ENCODE measurements at places on chromosomes 4 and X.

GRCh38 chr4:22473268-22473667 lies 42.6 kb downstream of the ADGRA3 start:
- no peak for DNase-seq

GRCh38 chr4:37365888-37366287 lies 121.3 kb downstream of the NWD2 start:
- no peak for DNase-seq

DNA sequence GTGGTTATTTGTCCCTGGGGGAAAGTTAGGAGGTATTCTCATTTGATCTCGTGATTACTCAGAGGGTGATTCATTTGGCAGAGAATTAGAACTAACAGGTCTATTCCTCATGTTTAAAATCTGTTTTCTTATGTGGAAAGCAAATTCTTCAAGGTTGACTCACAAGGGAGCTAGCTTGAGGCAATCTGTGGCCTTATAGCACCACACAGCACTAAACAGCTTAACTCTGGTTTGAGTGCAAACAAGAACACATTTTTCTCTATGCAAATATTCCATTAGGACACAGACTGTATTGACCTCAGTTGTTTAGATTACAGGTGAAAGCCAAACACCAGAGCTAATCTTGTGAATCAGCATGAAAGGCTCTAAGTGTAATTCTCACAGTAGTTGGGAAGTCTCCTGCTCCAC lies 694.4 kb upstream of the POU3F4 start:
- DNase-seq, result no peak

DNA sequence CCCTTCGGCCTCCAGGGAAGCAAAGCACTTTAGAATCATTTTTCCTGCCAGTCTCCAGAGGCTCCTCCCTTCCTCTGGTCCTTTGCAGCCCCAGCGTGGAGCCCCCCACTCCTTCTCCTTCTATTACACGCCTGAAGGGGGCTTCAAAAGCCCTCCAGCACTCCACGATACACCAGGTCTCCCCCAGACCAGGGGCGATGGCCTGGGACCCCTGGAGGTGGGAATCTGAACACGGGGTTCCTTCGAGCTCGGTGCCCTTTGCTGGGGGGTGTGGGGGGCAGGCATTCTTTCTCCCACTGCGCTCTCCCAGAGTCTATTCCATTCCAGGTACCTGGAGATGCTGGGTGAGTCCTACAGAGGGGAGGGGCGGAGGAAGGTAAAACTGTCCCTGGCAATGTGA lies 97.6 kb downstream of the HMX1 start:
- DNase-seq, result no peak

DNA sequence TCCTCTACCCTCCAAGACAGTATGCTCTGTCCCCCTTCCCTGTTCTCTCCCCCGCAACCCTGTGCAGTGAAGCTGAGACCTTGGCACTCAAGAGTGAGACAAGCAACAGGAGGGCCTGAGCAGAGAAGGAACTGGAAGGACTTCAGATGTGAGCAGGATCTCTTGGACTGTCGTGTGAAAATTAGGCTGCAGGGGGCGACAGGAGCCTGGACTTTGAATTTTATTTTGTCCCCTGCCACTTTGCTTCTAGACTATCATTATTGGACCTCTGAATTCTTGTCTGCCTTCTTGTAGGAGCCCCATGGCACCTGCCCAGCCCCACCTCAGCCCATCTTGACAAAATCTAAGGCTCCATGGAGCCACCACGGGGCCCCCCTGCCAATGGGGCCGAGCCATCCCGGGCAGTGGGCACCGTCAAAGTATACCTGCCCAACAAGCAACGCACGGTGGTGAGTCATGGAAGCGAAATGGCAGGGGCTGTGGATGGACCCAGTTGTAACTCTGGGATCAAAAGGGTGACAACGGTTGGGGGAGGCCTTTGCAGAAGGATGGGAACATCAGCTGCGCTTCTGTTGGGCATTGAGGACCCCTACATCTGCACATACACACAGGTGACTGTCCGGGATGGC lies 1.7 kb downstream of the ARAF start:
- no peak for DNase-seq

DNA sequence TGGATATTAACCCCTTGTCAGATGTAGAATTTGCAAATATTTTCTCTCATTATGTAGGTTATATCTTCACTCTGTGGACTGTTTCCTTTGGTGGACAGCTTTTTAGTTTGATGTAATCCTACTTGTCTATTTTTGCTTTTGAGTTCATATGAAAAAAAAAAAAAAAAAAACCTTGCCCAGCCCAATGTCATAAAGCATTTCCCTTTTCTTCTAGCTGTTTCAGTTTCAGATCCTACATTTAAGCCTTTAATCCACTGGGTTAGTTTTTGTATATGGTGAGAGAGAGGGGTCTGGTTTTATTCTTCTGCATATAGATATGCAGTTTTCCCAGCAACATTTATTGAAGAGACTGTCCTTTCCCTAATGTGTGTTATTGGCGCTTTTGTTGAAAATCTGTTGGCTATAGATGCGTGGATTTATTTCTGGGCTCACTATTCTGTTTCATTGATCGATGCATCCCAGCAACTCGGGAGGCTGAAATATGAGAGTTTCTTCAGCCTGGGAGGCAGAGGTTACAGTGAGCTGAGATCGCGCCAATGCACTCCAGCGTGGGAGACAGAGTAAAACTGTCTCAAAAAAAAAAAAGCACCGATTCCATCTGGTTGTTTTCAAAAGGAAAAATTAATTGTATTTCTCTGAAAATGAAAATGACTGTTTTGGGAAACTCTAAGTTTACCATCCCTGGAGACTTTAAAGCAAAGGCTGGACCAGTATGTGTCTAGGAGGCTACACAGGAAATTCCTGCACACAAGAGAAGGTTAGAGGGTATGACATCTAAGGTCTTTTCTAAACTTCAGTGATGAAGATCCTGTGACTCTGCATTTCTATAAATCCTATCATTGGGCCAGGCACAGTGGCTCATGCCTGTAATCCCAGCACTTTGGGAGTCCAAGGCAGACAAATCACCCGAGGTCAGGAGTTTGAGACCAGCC lies 35.6 kb downstream of the STEEP1 start:
- no peak for DNase-seq

GRCh38 chr4:107519053-107519452 lies 201.0 kb downstream of the PAPSS1 start:
- no peak for DNase-seq

DNA sequence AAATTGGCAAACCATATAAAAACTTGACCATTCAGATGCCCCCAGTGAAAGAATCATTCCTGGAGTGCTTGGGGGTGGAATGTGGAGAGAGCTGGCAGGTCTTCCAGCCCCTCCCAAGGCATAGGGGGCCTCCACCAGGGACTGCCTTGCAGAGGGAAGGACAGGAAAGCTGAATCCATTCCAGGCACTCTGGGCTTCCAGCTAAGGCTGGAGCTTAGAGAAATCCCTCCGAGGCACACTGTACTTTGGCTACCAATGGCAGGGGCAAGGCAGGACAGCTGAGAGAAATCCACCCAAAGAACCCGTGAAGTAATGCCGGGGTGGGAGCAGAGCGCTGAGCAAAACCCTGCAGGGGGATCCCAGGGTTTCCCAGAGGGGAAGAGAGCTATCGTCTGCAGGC lies 4.0 kb downstream of the CENPU start:
- no peak for DNase-seq

- no peak for DNase-seq
Measured at GRCh38 chr4:121321466-121321865, 59.4 kb downstream of the QRFPR start.

DNA sequence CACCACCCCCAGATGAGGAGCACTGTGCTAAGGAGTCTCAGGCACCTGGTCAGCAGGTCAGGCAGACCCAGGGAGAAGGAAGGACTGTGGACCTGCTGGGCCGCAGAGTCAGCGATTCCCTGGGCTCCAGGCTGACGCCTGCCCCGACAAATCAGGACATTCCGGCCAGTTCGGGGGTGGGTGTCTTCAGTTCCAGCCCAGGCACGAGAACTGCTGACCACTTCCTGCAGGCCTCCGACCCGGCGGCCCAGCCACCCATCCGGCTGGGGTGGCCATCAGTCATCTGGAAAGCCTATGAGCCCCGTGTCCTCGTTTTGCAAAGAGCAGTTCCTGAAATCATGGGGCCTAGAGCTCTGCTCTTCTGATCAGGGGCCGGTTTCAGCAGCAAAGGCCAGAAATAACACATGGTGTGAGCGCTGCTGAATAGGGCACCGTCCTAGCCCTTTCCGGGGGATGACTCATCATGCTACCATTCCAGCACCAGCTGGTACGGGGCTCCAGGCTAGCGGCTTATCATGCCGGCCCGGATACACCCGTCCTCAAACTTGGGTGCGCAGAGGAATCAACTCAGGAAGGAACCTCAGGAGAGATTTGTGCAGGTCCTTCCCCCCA lies 7.8 kb upstream of the SH3TC1 start:
- no peak for DNase-seq

GRCh38 chr4:46484881-46485280 lies 95.0 kb upstream of the GABRA2 start:
- no peak for DNase-seq

- DNase-seq, result no peak
Measured at GRCh38 chrX:9997524-9997923, 30.4 kb downstream of the CLDN34 start.

GRCh38 chr4:70969076-70969475 lies 24.4 kb upstream of the DCK start:
- DNase-seq, result no peak

GRCh38 chrX:114049063-114049462 lies 534.8 kb upstream of the HTR2C start:
- DNase-seq, result no peak

GRCh38 chr4:120839974-120840751 lies 82.4 kb downstream of the PRDM5 start:
- no peak for DNase-seq

GRCh38 chr4:29734343-29735213 lies 985.6 kb upstream of the PCDH7 start:
- no peak for DNase-seq

GRCh38 chr4:85807247-85807950 lies 332.4 kb downstream of the ARHGAP24 start:
- no peak for DNase-seq

- DNase-seq, result no peak
Measured at GRCh38 chr4:3638080-3638795, 106.0 kb upstream of the LRPAP1 start.

- DNase-seq, result no peak
Measured at GRCh38 chr4:112058433-112058832, 86.8 kb upstream of the FAM241A start.

- no peak for DNase-seq
Measured at GRCh38 chrX:129650821-129651510, 3.8 kb downstream of the APLN start.

GRCh38 chr4:126794363-126794762 lies 838.4 kb upstream of the INTU start:
- no peak for DNase-seq

DNA sequence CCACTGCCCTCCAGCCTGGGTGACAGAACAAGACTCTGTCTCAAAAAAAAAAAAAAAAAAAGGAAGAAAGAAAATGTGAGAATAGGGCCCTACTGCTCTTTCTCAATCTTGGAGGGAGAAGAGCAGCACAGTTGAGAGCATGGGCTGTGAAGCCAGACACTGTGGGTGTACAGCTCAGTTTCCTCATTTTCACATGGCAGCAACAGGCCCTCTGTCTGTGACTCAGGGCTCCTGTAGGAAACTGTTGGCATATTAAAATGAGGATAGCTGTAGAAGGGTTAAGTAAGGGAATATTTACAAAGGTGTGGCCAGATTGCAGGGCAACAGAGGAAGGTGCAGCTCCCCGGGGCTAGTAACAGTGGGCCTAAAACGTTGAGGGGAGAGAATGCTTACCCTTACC lies 3.4 kb downstream of the AKAP14 start:
- no peak for DNase-seq

DNA sequence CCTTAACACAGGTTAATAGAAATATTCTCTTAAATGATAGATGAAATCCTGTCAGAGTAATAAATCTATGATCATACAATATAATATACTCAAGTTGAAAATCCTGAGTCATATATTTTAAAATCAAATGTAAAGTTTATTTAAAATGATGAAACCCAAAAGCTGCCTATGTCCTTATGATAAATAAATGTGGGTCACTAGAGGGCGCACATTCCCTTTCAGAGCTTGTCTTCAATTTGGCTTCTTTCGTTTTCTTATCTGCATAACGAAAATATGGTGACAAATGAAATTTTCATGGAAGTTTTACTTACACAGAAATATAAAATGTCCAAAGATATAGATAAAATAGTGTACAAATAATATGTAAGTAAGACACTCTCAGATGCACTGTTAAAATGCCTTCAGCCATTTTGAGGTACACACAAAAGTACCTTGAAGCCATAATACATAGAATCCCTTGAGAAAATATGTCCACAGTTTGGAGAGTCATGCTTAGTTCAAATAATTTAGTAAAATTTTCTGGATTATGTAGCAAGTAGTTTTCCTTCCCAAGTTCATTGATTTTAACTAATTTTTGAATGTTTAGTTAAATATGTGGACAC lies 680.4 kb downstream of the DMD start:
- DNase-seq, result no peak

GRCh38 chr4:168486912-168487281 lies 6.6 kb upstream of the DDX60L start:
- DNase-seq, result no peak

DNA sequence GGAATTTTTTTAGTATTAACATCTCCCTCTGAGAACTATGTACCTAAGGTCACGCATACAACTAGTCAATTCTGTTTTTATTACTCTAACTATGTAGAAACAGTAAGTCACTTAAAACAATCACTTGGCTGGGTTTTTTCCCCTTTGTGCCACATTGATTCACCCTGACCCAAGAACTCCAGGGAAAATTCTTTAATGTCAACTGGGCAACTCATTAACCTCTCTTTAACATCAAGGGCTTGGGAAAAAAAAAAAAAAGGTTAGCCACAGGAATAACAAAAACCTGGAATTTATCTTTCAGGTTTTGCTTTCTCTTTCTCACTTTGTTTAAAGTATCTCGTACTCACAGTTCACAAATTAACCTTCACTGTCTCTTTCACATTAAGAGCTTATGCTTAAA lies 8.1 kb downstream of the RPL9 start:
- no peak for DNase-seq

GRCh38 chr4:165394275-165394674 lies 15.5 kb downstream of the CPE start:
- DNase-seq, result no peak

DNA sequence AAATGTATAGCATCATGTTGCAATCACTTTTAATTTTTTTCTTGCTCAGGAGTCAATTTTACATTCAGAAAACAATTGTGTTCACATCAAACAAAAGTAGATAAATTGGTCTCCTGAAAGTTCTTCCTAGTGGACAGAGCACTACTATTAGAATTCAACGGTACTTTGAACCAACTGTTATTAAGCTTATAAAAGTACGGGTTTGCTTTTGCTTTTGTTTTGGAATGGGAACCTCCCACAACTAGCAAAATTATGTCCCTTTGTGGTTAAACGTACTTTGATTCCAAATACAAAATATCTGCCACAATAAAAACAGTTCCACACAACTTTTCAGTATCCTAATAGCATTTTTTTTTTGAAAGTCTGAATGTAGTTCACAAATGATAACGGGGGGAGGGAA lies 8.6 kb upstream of the MAPK10 start:
- DNase-seq, result no peak

DNA sequence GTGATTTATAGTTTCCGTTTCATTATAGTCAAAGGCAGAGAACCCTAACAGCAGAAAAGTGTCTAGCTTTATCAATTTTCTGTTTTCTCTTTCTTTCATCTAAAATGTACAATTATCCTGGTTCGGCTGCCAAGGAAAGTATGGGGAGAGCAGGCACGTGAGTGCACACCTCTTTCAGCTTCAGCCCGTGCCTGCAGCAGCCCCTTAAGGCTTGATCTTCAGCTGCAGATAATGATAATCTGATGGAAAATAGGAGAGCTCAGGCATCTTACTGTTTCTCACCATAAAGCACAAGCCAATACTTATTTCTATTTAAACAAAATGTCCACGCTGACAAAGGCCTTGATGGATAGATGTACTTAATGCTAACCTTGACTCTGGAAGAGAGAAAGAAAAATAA lies 334.4 kb downstream of the UNC5C start:
- no peak for DNase-seq

Measured in effector CD8-positive, alpha-beta T cell (primary cell).